Activated naive CD4-positive, alpha-beta T cell treated with anti-CD3 and anti-CD28 coated beads, Interleukin-2, amount 50 U/mL, for 16 hours (primary cell): ENCODE measurements at places on chromosomes 4 and X.
A peak's percentile ranks its signal among the peaks of the same experiment; 100 is the strongest.

- DNase-seq: no peak
Measured at GRCh38 chrX:71095981-71096759, 519 bp downstream of the FOXO4 start.

DNA sequence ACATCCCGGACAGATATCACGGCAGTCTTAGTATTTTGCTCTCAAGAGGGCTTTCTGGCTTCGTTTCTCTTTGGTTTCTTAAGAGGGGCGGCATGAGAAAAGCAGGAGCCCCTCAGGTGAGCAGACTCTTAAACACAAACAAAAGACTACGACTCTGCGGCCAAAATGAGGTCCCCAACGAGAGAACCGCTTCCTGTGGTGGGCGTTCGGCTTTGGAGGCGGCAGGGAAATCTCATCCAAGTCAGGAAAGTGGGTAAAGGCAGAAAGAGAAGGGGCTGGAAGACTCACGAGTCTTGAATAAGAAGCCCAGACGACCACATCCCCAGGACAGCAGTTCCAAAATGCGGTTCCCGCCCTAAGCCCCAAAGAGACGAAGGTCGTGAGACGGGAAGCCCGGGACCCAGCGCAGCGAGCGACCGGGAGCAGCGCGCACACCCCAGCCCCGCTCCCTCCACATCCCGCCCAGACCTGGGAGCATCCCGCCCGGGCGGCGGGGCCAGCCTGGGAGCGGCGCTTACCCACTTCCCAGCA is 409 bp downstream of the UGDH start:
- peak; percentile 25 for DNase-seq

DNA sequence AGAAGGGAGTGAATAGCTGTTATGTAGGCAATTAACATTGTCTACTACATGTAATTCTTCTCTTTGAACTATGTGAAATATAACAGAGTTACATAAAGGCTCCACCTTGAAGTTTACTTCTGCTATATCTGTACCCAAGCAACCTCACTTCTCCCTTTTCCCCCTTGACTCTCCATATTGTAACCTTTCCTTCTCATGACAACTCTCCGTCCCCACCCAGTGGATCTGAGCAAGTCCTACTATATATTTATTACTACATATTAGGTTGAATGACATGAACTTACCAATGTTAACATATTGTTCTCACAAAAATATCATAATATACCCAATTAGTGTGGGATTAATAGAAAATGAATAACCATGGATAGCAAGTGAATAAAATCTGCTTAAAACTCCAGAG is 93.2 kb upstream of the ATP8A1 start:
- peak; percentile 18 for DNase-seq

DNA sequence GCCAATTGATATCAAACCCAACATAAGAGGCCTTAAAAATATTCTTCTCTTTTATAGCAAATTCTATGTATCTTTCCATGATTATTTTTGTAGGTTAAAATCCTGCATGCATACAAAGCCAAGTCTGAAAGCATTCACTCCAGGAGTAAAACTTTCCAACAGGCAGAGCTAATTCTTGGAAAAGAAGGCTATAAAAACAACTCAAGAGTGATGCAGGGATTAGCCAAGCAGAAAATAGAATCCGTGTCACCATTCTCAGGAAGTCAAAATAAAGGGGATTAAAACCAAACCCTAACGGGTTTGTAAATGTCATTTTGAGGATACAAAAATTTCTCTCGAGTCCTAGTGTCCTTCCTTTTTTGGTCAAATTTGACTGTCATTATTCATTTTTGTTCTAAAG is 412.4 kb downstream of the DMD start:
- DNase-seq: no peak

DNA sequence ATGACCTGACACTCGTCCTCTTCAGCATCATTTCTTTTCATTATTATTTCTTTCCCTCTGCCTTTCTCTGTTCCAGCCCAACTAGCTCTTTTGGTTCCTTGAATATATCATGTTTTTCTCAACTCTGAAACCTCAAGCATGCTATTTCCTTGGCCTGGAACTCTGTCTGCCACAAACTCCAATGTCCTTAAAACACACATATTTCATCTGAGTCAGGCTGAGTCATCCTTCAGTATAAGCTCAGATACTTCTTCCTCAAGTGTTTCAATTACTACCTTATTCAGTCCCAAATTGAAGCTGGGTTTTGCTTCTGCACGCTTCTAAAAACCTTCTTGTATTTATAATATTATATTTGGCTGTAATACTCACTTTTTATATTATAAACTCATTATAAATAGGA is 424.2 kb downstream of the PDGFC start:
- no peak for DNase-seq

- DNase-seq: no peak
Measured at GRCh38 chr4:12138488-12138887, 709.8 kb upstream of the HS3ST1 start.

DNA sequence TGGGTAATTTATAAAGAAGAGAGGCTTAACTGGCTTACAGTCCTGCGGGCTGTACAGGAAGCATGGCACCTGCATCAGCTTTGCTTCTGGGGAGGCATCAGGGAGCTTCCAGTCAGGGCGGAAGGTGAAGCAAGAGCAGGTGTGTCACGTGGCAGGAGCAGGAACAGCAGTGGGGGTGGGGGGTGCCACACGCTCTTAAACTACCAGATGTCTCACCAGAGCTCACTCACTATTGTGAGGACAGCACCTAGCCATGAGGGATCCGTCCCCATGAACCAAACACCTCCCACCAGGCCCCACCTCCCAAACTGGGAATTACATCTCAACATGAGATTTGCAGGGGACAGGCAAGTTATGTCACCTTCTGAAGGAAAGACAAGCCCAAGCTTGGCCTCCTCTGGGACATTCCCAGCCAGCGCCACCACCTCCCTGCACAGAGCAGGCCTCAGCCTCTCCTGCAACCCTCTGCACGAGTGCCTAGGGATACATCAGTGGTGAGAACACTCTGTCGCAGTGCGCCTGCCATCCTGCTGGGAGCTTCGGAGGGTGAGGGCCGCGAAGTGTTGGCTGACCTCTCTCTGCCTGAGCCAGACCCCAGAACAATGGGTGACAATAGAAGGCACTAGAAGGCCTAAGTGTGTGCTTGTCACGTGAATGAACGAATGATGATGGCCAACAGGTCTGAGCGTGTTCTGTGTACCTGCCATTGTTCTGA is 244.3 kb downstream of the EVC2 start:
- DNase-seq: no peak

DNA sequence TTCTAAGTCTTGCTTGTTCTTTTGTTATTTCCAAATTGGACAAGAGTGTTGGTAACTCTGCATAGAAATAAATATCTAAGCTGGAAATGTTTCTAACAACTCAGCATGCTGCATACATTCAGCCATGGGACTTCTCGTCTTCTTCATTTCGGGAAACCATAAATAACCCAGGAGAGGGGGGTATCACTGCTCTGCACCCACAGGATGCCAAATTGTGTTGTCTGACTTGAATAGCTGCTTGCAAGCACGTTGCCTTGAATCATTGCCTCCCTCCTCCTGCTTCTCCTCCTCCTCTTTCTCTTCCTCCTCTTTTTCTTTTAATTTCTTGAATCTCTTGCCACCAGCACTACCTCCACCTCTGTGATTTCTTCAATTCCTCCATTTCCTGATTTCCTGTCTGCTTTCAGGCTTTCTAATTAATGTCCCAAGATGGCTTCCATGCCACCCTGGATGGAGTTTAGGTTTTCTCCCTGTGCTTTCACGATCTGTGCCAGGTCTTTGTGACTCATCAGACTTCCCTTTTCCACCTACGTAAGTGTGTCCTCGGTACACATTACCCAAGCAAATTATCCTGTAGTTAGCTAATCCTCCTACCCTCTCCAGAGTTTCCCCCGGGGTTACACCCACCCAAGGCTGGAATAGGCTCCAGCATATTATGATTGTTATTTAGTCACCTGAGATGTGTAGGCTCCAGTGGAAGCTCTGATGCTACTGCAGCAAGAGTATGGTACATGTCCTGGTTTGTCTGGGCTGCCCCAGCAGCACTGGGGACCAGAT is 122.6 kb upstream of the VCX3B start:
- DNase-seq: no peak

DNA sequence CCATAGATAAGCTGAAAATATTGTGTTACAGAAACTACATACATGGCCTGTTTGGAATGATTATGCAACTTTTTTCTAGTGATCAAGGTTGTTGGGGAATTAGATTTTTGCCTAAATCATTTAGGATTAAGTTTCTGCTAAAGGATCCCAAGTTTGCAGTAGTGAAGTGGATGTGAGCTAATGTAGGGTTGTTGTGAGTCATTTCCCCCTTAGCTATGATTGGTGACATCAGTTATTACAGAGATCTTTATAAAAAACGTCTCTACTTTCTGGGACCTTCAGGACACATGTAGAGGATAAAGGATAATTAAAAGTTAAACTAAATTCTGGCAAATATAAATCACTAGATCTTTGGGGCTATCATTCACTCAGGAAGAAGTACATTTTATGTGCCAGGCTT is 133.3 kb downstream of the GATB start:
- DNase-seq: no peak

GRCh38 chr4:122759639-122760310 is 27.3 kb downstream of the BBS12 start:
- DNase-seq: no peak

GRCh38 chrX:44314808-44315207 is 28.7 kb downstream of the EFHC2 start:
- DNase-seq: no peak

DNA sequence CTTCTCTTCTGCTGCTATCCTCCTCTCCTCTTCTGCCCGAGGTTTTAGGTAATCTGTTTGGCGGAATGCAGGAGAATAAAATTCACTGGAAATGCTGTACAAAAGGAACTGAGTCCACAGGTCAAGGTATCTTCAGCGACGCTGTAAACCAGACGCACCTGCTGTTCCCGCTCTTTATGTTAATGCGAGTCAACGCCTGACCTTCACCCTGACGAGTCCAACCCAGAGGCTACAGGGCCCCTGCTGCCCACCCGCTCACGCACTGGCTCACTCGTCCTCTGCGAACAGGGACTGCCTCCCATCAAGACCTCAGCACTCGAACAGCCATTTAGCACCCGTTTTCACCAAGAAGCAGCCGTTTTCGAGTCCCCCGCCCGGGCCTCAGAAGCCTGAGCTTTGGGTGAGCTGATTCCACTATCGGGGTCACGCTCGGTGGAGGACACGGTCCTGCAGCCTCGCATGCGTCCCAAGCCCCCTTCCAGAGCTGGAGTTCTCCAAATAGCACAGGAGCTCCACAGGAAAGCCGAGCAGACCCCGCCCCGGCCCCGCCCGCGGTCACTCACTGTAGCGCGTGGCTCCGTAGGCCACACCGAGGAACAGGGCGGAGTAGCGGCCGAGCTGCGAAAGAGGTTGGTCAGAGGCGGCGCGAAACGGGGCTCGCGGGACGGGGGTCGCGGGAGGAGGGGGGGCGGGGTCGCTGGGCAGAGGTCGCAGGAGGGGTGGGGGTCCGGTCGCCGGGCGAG is 556 bp downstream of the ATP5ME start:
- no peak for DNase-seq

DNA sequence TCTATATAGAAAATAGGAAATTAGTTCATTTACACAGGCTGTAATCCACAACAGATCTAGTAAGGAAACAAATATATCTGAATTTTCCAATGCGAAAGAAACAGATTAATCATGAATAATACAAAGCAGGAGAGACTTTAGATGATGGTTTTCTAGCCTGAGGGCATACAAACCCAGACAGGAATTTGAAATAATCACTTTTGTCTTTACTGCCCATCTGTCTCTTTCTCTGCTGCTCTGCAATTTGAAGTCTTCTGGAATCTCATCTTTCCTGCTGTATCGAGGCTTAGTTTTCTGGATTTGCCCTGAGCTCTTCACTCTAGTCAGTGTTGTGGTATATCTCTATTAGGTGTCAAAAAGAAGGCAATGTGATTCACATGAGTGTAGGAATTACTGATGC is 711.8 kb upstream of the FAM241A start:
- DNase-seq: no peak

DNA sequence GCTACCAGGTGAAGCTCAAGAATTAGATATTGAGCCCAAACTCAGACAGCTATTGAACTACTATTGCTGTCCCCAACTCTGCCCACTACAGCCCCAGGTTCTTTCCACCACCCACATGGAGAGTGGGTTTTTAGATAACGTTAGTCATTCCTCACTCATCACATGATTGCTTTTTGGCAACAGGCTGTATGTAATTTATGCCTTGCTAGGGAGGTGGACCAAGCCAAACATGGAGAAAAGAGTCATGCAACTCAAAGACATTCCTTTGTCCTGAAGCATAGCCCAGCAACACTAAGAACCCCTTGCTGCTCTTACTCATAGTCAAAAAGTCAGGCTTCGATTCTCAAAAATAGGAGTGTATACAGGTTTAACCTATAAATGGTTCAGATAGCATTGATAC is 275.9 kb upstream of the VCX3A start:
- no peak for DNase-seq

- DNase-seq: no peak
Measured at GRCh38 chrX:40780951-40781350, 45.6 kb upstream of the MED14 start.

DNA sequence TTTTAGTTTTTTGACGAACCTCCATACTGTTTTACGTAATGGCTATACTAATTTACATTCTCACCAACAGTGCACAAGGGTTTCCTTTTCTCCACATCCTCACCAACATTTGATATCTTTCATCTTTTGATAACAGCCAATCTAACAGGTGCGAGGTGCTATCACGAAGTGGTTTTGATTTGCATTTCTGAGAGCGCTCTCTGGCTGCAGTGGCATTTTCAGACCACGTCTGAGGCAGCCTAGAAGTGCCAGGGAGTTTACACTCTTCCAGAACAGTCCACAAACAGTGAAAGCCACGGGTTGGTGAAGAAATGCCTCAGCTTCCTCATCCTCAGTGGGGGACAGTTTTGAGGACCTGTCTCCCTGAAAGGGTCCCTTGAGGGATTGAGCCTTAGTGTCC is 471.0 kb downstream of the BCOR start:
- no peak for DNase-seq

DNA sequence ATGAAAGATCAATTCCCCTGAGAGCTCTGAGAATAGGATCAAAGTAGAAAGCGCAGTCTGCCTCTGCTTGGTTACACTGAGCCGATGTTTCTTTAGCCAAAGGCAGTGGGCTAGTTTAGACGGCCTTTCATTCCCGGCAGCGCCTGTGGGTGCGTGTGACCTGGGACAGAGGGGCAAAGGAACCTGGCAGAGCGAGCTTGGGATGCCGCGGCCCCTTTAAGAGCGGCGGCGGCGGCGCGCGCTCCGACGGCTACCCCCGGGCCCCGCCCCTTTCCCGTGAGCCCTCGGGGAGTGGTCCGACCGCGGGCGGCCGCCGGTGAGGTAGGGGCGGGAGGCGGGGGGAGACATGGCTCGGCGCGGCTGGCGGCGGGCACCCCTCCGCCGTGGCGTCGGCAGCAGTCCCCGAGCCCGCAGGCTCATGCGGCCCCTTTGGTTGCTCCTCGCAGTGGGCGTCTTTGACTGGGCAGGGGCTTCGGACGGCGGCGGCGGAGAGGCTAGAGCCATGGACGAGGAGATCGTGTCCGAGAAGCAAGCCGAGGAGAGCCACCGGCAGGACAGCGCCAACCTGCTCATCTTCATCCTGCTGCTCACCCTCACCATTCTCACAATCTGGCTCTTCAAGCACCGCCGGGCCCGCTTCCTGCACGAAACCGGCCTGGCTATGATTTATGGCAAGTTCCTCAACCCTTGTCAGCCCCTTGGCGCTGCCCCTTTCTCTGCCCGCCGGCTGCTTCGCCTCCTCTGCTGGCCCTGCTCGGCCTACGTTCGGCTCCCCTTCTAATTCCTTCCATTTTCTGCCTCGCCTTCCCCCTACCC is at the start of gene SLC9A6:
SLC9A6 (plus strand) TSS at position 279 of the 816 bp plus-strand sequence; CDS start at position 503, 224 bp downstream.
- DNase-seq: peak; percentile 70
